Urothelium cell line (cell line): ENCODE measurements at places on chromosomes 11 and 22.

GRCh38 chr22:38451864-38452263, 3.1 kb downstream of the KCNJ4 start:
- no peak for DNase-seq

DNA sequence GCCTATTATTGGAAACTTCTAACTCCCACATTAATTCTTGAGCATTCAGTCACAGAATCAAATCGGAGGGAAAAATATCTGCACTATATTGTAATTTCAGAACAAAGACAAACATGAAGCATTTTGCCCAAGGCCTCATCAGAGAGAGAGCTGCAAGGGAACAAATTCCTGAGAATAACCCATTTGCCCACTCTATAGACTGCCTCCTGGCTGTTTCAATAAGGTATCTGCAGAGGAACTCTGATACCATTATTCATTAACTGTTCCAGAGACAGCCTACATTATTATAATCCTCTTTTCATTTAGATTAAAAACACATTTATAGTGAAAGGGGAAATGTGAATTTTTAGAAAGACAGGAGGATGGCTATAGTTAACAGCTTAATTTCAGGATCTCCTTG, 663.9 kb downstream of the DLG2 start:
- no peak for DNase-seq

DNA sequence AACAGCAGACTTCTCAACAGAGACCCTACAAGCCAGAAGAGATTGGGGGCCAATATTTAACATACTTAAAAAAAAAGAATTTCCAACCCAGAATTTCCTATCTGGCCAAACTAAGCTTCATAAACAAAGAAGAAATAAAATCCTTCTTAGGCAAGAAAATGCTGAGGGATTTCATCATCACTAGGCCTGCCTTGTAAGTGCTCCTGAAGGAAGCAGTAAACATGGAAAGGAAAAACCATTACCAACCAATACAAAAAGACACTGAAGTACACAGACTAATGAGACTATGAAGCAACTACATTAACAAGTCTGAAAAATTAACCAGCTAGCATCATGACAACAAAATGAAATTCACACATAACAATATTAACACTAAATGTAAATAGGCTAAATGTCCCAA, 947.9 kb upstream of the CHORDC1 start:
- no peak for DNase-seq

GRCh38 chr11:58433638-58434203, 5.8 kb upstream of the OR5B2 start:
- no peak for DNase-seq

GRCh38 chr11:30991376-30991775, 378.2 kb downstream of the DCDC1 start:
- DNase-seq = no peak

- DNase-seq = no peak
These were observed 213.9 kb upstream of the ISX start for GRCh38 chr22:34851918-34852662.

GRCh38 chr11:46238967-46239800, 38.3 kb upstream of the CREB3L1 start:
- peak; percentile 89 for DNase-seq

DNA sequence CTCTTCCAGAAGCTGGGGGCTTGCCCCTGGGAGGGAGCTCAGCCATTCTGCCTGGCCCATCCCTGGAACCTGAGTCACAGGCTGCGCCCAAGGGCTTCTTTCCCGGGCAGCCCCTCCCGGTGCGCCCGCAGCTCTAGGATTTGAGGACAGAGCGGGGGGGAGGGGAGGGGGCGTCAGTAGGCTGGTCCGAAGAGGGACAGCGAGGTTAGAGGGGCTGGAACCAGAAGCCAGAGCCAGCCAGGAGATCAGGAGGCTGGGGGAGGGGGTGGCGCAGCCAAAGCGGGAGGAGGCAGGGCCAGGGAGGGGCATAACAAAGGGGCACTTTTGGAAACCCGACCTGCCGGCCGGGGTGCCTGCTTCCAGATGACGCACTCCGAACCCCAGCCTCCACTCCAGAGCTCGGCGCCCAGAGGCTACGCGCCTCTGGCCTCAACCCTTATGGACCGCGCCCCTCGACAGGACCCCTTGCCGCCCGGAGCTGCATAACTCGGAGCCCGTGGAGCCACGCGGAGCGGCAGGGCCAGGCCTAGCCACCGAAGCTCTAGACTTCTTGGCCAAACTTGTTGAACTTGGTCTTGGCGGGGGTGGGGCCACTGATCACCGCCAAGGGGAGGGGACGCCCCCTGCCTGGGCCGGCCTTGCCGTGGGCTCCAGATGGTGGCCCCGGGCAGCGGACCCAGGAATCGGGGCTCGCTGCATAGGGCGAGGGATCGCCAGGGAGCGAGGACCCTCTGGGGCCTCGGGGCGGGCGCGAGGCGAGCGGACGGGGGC, 744 bp downstream of the PACSIN3 start:
- DNase-seq = peak; percentile 68

DNA sequence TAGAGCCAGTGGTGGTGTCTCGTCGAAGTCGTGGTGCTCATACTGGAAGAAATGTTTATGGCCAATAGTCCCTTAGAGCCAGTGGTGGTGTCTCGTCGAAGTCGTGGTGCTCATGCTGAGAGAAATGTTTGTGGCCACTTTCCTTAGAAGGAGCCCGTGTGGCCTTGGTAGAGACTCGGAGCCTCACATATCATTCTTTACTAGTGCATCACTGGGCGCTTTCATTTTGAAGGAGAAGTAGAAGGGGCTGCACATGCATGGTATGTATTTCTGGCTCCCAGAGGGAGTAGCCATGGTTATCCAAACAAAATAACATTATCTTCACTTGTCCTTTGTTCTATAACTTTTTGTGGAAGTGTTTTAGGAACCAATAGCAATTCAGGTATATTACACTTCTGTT, 69.5 kb downstream of the JAM3 start:
- no peak for DNase-seq

DNA sequence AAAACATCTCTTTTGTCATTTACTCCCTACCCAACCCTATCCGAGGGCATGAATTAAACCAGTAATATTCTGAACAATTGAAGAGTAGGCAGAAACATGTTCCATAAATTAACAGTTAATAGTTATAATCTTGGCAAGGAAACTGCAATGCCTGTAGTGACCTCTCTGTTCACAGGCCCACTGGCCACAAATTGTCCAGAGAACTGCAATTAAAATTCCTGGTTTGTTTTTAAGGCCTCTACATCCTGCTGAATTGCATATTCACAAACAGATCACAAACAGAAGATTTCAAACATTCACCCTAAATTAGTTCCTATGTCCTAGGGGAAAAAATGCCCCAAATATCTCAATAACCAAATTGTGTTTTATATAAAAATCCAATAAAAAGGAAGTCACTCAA, 143.2 kb upstream of the TRPC6 start:
- no peak for DNase-seq

DNA sequence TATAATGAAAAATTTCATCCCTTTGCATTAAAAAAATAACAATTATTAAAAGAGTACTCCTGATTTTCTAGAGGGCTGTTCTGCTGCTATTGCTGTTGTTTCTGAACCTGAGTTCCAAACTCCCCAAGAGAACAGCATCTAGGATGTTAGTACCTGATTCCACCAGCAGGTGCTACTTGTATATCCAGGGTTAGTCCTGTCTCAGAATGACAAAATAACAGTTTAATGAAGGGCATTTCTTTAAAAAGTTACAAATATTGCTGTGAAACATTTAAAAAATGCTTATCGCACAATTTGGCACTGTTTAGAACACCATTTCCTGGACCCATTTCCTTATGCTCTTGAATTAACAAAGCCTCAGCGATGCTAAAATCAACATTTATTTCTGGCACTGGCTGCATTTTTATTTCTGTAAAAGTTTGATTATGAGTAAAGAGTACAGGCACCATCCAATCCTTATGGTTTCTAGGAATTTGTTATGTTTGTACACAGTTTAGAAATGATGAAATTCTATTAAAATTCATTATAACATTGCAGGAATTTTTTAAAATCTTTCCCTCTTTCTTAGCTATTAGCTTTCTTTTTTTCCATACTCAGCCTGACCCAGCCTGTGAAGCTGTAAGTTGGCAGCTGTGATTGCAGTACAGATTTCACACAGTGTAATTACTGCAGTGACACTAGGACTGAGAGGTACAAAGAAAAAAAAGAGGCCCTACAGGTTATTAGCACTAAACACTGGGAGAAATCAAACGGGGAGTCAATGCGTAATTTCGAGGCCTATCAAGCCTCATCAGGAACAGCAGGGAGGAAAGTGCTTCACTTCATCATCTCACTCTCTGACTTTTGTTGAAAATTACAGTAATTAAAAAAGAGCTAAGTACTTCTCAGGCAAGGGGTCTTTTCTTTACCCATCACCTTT, 208.8 kb downstream of the DCDC1 start:
- DNase-seq = no peak
